Anterior cingulate cortex (tissue), 58 donors: ENCODE measurements at places on chromosomes 16 and 17.

GRCh38 chr17:177762-178161 is 3.7 kb downstream of the DOC2B start:
- no peak for DNase-seq

- no peak for DNase-seq
Measured at GRCh38 chr16:68233085-68233834, 2.7 kb downstream of the ESRP2 start.

GRCh38 chr16:651844-652243 is 2.7 kb downstream of the WDR90 start:
- no peak for DNase-seq

DNA sequence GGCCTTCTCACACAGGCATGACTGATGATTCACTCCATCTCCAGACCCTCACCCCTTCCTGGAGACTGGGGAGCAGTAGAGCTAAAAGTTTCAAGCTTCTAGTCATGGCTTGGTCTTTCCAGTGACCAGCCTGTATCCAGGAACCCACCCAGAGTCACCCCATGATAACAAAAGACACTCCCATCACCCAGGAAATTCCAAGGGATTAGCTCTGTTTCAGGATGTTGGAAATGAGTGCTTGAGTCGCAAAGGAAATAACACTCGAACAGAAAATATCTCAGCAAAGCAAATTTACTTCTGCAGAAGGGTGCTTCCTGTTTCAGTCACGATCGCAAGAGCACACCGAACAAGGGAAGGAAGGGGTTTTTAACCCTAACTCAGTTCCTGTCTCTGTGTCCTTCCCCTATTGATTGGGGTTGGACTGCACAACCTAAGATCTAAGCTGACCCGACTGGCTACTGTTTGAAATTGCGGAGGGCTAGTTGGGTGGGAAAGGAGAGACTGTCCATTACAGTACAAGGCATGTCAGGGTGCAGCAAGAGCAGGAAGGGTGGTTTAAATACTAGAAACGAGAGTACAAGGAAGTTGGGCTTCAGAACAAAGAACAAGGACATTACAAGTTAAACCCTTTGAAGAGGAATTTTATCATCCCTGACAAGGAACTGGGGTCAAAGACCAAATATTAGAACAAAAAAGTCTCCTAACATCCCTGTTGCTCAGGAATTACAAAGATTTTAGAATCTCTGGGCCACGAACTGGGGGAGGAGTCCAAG is 224.4 kb upstream of the CACNG5 start:
- DNase-seq = no peak

- no peak for DNase-seq
Measured at GRCh38 chr17:68693896-68694295, 92.7 kb upstream of the FAM20A start.

- no peak for DNase-seq
Measured at GRCh38 chr16:74611721-74612120, 4.8 kb upstream of the GLG1 start.

- no peak for DNase-seq
Measured at GRCh38 chr16:30588651-30589050, 3.2 kb upstream of the ZNF785 start.

DNA sequence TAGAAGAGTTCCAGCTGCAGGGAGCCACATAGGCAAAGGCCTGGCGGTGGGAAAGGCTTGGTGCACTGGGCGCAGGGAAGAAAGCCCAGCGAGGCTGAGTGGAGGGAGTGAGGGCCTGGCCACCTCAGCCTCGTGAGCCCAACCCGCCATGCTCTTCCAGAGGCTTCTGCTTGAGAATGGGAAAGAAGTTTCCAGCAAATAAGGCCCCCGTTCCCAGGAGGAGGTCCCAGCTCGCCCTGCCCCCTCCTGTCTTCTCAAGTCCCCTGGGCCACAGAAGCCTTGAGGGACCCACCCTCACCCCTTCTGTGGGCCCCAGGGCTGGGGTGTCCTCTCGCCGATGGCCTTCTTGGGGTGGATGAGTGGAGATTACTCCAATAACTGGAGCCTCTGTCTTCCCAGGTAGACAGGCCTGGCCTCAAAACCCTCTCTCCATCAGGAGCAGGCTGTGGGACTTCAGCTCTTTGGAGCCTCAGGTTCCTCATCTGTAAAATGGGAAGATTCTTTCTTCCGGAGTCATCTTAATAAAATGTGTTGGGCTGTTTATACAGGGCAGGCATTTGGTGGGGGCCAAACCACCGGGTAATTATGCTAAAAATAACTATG is 933 bp upstream of the SNN start:
- no peak for DNase-seq

DNA sequence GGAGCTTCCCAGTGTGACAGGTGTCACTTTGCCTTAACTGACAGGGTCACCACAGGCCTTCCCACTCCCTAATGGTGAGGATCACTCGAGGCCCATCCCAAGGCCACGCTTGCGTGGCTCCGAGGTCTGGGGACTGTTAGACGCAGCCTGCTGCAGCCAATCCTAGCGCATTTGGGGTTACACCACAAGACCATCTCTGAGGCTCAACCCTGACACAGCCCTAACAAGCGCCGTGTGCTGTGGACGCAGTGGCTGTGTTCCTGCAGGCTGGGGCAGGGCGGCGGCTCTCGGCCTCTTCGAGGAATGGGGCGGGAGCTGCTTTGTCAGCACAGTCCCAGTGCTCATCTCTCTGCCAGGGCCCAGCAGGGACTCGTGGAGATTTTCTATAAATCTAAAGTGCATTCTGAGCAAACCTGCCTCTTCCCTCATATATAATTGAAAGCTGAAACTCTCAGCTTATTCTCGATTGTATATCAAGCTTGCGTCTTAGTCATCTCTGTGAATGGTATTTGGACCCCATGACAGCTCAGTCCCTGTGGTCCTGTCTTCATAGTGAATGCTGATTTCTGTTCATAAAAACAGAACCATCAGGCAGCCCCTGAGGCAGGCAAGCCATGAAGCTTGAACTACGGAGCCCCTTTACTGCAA is 65.8 kb upstream of the CHMP6 start:
- no peak for DNase-seq

- no peak for DNase-seq
Measured at GRCh38 chr17:44915321-44915726, at the start of gene GFAP. Gene GFAP, minus strand, starts transcription at chr17:44915500. Its CDS starts 14 bp downstream, at chr17:44915486.

GRCh38 chr17:41777157-41777573 is 9.3 kb downstream of the JUP start:
- DNase-seq = no peak

- DNase-seq = no peak
Measured at GRCh38 chr17:76968707-76969597, 100.7 kb downstream of the MGAT5B start.

- DNase-seq = no peak
Measured at GRCh38 chr16:85480727-85481101, 132.4 kb upstream of the GSE1 start.

DNA sequence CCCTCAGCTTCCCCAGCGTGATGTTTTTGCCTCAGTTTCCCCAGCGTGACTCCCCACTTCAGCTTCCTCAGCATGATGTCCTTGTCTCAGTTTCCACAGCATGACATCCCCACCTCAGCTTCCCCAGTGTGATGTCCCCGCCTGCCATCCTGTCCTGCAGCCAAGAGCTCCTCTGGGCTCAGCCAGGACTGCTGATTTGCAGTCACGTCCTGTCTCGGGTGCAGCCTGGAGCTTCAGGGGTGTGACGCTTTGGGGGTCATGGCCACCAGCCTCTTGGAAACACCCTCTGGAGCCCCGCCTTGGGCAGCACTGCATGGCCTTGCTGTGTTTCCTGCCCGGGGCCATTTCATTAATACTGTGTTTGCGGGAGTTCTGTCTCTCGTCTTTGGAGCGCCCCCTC is 16.5 kb upstream of the NUDT16L1 start:
- DNase-seq = no peak

DNA sequence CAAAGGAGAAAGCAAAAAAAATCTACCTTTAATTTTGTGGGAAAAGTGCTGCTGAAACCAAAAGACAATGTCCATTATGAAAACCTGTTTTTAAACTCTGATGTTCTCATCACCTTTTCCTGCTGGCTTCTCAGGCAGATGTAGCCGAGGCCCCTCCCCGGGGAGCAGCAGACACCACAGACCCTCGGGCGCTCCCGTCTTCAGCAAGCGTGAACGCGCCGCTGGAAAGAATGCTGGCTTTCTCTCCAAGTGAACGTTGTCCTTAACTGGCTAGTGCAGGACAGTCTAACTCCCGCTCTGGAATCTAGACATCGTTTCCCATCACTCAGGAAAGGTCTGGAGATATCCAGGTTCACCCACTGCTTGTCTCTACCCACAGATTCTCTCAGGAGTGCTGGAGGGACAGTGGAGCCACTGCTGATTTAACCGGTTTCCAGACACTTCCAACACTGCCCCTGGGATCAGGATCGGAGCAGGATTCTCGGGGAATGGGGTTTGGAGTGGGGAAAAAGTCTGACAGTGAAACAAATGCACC is 211.2 kb downstream of the RBFOX3 start:
- DNase-seq = no peak

- no peak for DNase-seq
Measured at GRCh38 chr16:31177136-31177535, 2.8 kb upstream of the FUS start.

DNA sequence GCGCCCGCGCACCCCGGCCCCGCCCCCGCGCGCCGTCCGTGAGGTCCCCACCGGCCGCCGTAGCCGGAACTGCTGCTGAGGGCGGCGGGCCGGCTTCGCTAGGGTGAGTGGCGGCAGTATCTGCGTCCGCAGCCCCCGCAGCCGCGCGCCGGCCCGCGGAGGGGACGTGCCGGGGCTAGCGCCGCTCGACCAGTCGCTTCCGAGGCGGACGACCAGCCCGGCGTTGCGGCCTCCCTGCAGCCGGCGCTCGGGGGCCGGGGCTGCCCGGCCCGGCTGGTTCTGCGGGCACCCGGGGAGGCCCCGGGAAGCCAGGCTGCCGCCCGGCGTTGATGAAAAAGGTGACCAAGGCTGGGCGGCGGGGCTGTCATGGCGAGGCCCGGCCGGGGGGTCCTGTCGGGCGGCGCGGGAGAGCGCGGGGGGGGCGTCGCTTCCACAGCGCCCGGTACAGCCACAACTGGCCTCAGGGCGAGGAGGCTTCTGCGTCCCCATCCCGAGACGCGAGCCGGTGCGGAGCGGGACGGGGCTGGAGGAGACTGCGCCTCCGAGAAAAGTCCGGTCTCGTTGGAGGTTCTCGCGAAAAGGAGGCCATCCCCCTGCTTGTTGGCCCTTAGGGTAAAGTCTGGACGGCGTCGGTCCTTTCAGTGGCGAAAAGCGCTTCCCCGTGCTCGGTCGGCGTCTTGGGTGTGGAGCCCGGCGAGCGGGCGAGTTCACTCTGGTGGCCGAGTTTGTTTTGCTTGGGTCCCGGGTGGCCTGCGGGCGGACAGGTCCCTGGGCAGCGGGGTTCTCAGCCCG is at the start of gene CRAMP1:
TSS of gene CRAMP1 (plus strand) at position 41 of the 792 bp plus-strand sequence. CDS start 2,280 bp downstream, outside the sequence.
- DNase-seq = no peak

DNA sequence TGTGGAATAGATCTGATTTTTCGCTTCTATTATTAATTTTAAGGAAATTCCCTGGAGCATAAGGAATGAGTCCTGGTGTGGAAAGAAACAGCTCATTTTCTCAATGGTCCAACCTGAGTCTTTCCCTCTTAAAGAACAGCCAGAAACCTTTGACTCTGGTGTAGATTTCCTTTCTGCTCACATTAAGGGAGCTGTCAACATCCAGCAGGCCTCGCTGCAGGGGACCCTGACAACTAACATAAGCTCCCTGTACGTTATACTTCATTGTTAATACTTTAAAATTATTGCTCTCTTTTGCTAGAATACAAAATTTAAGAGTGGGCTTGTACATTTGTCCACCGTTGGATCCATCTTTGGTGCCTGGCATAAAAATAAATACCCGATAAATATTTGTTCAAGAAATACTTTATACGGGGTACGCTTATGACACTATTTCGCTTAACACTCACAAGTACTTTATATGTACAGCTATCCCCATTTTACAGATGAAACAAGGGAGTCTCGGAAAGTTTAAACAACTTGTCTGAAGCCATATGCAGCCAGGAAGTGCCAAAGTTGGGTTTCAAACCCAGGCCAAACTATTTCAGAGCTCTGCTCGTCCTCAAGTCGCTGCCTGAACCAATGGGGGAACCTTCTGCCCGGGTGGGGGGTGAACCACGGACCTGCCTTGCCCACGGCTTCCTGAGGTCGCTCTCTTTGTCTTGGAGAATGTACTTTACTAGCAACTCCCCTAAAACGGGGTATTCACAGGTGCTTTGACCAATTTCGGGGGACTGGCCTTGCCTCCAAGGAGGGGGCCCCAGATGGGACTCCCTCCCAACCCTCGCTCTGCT is 611 bp downstream of the SMARCE1 start:
- DNase-seq = no peak

GRCh38 chr17:17795296-17795695 is 41.5 kb downstream of the SREBF1 start:
- no peak for DNase-seq

GRCh38 chr16:73062743-73063733 is 15.1 kb upstream of the ZFHX3 start:
- DNase-seq = no peak

- no peak for DNase-seq
Measured at GRCh38 chr16:85667261-85667660, 21.5 kb downstream of the GINS2 start.

- no peak for DNase-seq
Measured at GRCh38 chr16:76565542-76565941, 288.3 kb downstream of the CNTNAP4 start.

- DNase-seq = no peak
Measured at GRCh38 chr16:4701791-4702465, 8.6 kb downstream of the NUDT16L1 start.

- DNase-seq = no peak
Measured at GRCh38 chr17:82105882-82106687, 8.0 kb upstream of the FASN start.

GRCh38 chr16:83940119-83940518 is 12.9 kb upstream of the OSGIN1 start:
- no peak for DNase-seq

GRCh38 chr17:82655523-82655922 is 7.3 kb upstream of the WDR45B start:
- DNase-seq = no peak

- DNase-seq = no peak
Measured at GRCh38 chr17:45277992-45278391, 16.1 kb upstream of the SPATA32 start.

GRCh38 chr16:66036184-66036583 is 330.3 kb upstream of the CDH5 start:
- DNase-seq = no peak

DNA sequence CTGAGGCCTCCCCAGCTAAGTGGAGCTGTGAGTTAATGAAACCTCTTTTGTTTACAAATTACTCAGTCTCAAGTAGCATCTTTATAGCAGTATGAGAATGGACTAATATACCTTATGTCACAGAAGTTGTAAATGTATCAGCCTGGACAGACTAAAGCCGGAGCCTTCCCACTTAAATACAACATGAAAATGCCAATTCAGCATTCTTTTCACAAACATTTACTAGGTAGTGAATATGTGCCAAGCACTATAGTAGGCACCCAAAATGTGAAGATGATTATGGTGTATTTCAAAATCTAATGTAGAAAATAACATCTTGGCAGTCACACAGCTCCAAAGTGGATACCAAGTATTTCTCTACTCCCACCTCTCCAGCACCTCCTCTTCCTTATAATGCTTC is 693.0 kb downstream of the KCNJ2 start:
- DNase-seq = no peak

DNA sequence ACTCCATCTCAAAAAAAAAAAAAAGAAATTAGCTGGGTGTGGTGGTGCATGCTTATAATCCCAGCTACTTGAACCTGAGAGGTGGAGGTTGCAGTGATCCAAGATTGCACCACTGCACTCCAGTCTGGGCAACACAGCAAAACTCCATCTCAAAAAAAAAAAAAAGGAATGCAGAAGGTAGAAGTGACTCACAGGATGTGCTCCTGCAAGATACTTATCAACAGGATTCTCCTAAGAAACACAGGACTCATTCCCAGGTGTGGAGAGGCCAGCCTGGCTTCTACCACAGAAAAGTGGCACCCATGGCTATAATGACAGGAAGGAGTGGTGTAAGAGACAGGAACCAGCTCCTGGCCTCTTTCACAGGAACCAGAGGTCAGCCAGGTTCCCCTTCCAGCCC is 13.8 kb downstream of the ELMO3 start:
- DNase-seq = no peak
